CD4-positive, alpha-beta T cell (primary cell): ENCODE measurements at places on chromosomes 7 and 10.

DNA sequence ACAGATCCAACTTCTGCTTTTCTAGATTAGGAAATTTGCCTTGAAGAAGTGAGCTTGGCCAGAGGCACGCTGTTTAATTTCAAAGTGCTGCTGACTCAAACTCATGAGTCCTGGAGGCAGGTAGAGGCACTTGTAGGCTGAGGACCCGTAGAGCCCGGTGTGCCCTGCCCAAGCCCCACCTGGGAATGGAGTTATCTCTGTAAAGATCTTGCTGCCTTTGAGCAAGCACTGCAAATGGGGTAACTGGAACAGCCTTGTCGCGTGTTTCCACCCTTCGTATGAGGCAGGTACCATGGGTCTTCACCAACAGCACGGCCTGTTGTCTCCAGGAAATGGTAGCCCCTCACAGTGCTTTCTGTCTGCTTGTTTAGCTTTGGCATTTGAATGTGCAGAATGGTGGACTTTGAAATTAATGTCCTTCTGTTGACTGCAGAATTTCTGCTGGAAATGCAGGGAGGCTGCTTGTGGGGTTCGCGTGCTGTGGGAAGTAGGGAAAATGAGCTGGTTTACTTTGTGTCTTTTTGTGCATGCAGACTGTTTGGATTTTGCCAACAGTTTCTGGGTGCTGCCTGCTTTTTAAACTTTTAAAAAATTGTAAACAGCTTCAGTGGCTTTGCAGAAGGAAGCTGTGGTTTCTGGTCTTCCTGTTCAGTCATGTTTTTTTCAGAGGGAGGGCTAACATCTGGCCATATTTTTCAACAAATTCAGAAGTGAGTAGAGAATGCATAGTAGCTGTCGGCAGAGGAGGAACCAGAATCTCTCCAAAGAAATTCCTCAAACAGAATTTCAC is 27.2 kb downstream of the CCM2 start:
- DNase-seq = peak; percentile 36

DNA sequence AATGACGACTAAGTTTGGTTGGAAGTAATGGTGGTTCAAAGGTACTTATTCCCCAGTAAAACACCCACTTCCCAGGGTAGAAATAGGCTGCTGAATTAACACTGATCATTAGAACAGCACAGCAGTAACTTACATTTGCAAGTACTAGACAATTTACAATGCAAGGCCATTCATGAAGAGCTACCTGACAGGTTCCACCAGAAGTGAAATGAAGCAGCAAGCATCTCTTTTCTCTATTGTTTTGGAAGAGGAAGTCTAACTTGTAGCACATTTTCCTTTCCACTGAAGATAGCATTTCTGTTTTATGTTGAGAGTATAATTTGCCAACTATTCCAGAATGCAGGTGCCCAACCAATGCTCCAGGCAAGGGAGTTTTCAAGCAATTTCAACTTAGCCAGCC is 145.9 kb downstream of the CREB5 start:
- no peak for DNase-seq

DNA sequence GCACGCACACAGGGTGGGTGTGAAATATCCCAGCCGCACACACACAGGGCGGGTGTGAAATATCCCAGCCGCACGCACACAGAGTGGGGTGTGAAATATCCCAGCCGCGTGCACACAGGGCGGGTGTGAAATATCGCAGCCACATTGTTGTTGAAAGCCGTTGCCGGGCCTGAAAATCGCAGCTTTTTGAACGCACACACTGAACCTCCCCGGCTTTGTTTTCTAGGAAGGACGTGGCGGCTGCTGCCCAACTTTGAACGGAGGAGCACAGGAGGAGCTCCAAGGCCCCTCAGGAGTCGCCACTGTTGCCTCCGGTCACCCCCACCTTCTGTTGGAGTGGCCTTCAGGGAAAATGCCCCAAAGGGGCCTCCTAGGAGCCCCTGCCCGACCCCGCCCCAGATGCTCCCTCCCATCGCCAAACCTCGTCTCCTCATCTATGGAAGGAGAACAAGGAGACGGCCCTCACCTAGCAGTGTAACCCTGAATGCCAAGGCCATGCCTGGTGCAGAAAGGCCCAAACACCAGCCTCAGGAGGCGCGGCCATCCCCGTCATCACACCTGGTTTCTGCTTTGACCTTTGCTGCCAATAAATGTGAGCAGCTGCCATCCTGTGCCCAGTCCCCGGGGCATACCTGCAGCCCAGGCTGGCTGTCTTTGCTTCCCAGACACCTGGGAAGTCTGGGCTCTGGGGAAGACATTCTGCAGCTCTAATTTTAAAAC is 318.6 kb downstream of the PTPRN2 start:
- DNase-seq = no peak

- DNase-seq = no peak
Observed at GRCh38 chr7:106179256-106179655, 67.1 kb upstream of the SYPL1 start.

DNA sequence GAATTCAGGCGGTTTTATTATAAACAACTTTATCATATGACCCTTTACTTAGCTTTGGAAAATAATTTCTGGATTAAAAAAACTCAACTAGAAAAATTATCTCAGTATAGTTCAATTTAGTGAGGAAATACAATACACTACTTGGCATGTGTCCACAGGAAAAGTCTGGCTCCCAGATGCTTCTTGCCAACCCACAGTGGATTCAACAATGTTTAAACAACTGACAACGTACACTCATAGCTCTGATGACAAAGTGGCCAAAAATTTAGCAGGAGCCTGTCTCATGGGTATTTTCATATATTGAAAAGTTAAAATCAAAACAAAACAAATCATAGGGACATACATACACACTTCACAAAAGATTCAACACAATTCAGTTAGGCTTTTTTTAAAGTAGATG is 158.8 kb downstream of the SKAP2 start:
- DNase-seq = no peak

GRCh38 chr10:48235501-48235900 is 39.0 kb downstream of the FRMPD2 start:
- DNase-seq = no peak

DNA sequence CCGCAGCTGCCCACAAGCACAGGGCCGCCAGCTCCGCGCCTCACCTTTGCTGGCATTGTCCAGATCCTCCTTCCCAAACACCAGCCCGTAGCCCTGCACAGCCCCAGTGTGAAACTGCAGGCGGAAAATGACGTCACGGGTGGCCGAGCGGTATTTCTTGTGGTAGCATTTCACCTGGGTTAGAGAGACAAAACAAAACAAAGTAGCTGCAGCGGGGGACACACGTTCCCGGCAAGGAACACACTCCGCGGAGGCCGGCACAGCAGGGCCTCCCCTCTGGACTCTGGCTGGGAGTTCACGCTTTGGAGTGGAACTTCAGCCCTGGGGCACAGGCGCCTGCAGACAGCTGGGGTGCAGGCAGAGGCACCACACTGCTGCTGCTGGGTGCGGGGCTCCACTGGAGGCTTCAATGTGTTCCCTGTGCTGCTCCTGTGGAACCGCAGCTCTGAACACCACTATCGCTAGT is 181.1 kb downstream of the TNS3 start:
- DNase-seq = no peak

- DNase-seq = no peak
Observed at GRCh38 chr10:107166403-107166802, 1.9 kb upstream of the SORCS1 start.

GRCh38 chr7:115099906-115100305 is 178.0 kb downstream of the MDFIC start:
- DNase-seq = no peak

GRCh38 chr7:36659172-36659516 is 65.2 kb downstream of the AOAH start:
- DNase-seq = no peak

GRCh38 chr10:128633864-128634540 is 507.8 kb upstream of the MKI67 start:
- DNase-seq = no peak
